Urinary bladder (tissue), 4 donors: ENCODE measurements at places on chromosomes 2 and 18. TPM values are rescaled to one million over a fixed set of nuclear protein-coding genes. Genes with fewer than 3 reads are reported as not detected.

GRCh38 chr2:166784296-166784946 is 103.9 kb upstream of the XIRP2 start:
- DNase-seq, result no peak

Gene IGFBP2
- 162 TPM for polyA plus RNA-seq

GRCh38 chr2:240868286-240869108 is at the start of gene AGXT:
Gene AGXT (plus strand): TSS chr2:240868824. CDS start chr2:240868866, 42 bp downstream.
- no peak for DNase-seq

GRCh38 chr18:66616523-66616983 is 12.7 kb upstream of the CDH19 start:
- no peak for DNase-seq

DNA sequence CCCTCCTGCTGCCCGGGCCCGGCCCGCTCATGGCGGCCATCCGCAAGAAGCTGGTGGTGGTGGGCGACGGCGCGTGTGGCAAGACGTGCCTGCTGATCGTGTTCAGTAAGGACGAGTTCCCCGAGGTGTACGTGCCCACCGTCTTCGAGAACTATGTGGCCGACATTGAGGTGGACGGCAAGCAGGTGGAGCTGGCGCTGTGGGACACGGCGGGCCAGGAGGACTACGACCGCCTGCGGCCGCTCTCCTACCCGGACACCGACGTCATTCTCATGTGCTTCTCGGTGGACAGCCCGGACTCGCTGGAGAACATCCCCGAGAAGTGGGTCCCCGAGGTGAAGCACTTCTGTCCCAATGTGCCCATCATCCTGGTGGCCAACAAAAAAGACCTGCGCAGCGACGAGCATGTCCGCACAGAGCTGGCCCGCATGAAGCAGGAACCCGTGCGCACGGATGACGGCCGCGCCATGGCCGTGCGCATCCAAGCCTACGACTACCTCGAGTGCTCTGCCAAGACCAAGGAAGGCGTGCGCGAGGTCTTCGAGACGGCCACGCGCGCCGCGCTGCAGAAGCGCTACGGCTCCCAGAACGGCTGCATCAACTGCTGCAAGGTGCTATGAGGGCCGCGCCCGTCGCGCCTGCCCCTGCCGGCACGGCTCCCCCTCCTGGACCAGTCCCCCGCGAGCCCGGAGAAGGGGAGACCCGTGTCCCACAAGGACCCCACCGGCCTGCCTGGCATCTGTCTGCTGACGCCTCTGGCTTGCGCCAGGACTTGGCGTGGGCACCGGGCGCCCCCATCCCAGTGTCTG is 767 bp downstream of the RHOB start:
- DNase-seq, result no peak

Gene SKOR2
- polyA plus RNA-seq, result not detected

GRCh38 chr2:207499114-207499513 is 30.6 kb upstream of the CREB1 start:
- no peak for DNase-seq

Gene REG1B
- polyA plus RNA-seq, result 1.7 TPM

DNA sequence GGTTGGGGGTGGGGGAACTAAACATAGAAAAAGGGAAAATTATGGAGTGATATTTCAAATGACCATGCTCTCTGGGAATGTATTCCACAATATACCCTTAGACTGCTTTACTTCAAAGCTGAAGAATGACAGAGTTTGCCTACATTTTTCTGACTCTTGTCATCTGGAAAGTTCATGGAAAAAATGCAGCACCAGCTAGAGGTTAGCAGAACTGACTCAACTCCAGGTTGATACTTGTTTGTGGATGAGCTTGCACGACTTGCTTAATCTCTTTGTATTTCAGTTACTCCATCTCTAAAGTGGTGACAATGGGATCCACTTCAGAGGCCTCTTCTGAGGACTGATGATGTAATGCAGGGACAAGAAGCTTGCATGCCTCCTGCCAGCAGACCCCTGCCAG is 824.0 kb upstream of the ID2 start:
- no peak for DNase-seq

DNA sequence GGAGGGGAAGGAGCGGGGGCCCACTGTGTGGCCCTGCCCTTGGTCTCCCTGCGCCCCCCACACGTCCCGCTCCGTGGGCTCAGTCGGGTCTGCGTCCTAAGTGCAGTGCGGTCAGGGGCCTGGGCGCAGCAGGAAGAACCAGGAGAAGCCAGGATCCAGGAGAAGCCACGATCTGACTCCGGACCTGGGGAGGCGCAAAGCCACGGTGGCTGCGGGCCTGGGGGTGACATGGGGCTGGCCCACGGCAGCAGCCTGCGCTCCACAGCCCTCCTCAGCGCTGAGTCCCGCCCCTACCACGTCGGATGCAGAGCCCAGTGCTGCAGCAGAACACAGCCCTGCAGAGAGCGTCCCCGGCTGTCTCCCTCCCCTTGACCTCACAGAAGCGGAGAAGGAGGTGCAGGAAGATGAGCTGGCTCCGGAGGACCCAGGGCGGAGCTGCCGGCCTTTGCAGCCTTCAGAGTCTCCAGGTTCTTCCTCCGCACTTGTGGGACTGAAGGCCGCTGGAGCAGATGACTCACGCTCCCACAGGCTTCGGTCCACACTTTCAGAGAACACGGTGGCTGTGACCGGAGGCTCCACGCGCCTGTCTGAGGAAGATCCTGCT is 589.2 kb upstream of the SALL3 start:
- DNase-seq, result no peak

Gene LONRF2
- 5.0 TPM for polyA plus RNA-seq

Gene CD28
- polyA plus RNA-seq, result 0.33 TPM

GRCh38 chr2:96541398-96542152 is 5.0 kb downstream of the ARID5A start:
- no peak for DNase-seq

DNA sequence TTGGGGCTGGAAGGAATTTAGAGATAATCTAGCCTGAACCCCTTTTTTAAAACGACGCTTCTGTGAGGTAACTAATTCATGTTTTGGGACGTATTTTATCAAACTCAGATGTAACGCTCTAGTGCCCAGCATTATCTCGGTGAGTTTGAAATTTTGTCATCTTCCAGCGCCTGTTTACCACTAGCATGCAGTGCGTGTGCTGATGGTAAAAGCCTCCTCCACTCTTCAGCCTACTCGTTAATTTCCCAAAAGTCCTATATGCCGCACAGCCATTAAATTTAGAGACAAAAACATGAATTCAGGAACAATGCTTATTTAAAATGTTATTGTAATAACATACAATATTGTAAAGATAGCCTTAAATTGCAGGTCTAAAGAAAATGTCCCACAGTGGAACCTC is 2.8 kb downstream of the ZCCHC2 start:
- DNase-seq, result no peak

DNA sequence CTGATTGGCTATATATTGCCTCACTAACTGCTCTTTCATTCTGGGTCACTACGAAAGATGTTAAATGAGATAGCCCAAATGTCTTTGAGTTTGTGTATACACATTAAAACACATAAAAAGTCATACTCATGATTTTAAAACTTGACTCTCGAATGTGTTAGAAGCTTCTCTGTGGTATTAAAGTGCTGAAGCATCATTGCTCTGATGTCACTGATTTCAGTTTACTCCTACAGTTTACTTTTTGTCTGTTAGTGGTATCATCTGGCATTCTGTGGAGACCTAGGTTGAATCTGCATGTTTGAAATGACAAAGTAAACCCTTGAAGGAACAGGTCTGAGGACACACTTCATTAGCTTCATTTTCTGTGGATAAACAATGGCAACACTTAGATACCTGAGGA is 10.7 kb downstream of the NT5DC4 start:
- no peak for DNase-seq

Gene PLEK
- 4.7 TPM for polyA plus RNA-seq

DNA sequence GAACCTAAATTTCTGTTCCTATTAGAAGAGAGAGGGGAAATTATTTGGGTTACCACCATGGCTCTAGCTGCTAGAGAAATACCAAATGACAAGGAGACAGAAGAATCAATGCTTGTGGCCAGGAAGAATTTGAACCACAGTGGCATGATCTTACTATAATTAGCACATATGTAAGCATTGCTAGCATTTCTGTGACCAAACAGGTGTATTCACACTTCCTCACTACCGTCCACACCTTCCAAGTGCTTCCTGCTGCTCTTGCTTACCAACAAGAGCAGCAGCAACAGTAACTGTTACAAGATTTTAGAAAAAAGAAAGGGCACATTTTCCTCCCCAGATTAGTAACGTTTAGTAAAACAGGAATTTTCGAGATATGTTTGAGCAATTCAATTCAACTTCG is 60.5 kb downstream of the CDH7 start:
- DNase-seq, result no peak

GRCh38 chr2:111667542-111668273 is 216.3 kb downstream of the ANAPC1 start:
- DNase-seq, result no peak

Gene CDH2
- polyA plus RNA-seq, result 1.8 TPM

DNA sequence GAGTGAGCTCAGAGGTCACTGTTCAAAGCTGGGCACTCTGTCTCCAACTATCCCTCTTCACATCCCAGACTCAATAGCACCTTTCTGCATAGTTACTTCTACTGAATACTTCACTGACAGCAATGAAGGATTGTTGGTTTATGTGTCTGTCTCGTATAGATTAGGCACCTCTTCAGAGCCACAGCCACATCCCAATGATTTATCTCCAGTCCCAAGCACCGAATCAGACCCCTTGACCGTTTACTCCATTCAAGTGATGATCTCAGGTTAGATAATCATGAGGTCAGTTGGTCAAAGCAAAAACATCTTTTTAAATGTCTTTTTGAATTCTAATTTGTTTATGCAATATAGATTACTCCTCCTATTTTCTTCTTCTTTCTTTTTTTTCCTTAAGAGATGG is 14.7 kb downstream of the NEDD4L start:
- DNase-seq, result no peak

GRCh38 chr2:54830546-54830945 is 107.1 kb downstream of the EML6 start:
- no peak for DNase-seq

GRCh38 chr2:36964496-36965058 is 1.8 kb downstream of the STRN start:
- DNase-seq, result no peak

DNA sequence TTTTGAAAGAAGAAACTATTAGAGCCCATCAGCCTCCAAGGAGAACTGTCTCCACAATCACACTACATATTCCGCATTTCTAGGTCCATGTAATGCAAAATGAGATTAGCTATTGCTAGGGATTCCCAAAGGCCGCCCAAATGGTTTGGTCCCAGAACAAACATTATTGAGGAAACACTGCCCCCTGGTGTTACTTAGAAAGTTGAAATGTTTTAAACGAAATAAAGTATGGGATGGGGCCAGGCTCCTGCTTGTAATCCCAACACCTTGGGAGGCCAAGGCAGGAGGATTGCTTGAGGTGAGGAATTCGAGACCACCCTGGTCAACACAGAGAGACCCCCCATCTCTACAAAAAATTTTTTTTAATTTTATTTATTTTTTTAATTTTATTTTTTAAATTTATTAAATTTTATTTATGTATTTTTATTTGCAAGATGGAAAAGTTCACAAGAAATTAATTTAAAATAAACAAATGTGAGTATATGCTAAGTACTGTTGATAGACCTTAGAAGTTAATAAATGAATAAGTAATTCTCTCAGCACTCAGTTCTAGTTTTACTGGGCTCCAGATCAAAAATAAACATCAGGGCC is 5.5 kb downstream of the NHEJ1 start:
- peak; percentile 66 for DNase-seq

- DNase-seq, result no peak
Measured at GRCh38 chr2:85611217-85611704, 605 bp downstream of the C2orf68 start.

DNA sequence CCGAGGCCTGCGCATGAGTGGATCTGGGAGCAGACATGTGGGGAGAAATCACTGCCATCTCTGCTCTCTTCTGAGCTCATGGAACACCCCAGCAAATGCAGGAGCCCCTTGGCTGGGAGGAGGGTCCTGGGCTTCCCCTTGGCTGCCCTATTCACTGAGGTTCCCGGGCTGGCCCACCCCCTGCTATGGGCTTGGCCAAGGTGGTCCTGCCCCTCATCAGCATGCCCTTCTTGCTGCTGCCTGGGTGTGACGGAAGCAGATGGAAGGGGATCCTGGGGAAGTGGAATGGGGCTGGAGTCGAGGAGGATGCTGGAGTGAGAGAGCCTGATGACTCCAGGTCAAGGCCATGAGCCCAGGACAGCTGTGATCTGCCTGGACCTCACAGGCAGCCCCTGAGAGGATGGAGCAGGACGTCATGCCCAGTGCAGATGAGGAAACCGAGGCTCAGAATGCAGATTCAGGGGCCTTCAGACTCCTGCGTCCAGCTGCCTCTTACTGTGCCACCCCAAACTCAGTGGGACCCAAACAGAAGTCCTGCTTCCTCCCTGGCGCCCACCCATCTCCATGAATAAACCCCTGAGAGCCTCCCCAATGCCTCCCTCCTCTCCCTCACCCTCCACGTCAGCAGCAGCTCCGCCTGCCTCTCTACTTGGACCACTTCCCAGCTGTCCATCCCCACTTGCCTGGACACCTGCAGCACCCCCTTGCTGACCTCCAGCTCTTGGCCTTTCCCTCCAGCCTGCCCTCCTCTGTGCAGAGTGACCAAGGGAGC is 4.0 kb downstream of the SNED1 start:
- DNase-seq, result no peak

GRCh38 chr2:135885709-135886108 is 9.5 kb upstream of the MCM6 start:
- DNase-seq, result no peak

DNA sequence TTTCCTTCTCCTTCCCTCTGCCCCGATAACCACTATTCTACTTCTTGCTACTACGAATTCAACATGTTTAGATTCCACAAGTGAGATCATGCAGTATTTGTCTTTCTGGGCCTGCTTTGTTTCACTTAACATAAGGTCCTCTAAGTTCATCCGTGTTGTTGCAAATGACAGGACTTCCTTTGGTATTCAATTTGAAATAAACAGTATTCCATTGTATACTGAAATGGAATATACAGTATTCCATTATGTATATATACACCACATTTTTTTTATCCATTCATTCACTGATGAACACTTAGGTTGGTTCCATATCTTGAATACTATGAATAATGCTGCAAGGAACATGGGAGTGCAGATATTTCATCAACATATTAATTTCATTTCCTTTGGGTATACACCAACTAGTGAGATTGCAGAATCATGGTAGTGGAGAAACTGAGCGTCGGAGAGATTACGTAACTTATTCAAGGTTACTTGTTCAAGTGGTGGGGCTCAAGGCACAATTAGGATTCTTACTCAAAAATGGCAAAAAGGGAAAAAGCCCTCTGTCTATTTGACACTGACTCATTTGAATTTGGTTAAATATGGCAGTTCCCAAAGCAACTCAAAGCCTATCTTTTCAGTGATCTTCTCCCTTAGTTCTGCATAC is 85.1 kb downstream of the CHN1 start:
- no peak for DNase-seq

GRCh38 chr2:111930875-111931274 is 32.5 kb downstream of the MERTK start:
- no peak for DNase-seq

- DNase-seq, result no peak
Measured at GRCh38 chr18:35141567-35142274, 99.1 kb upstream of the ZNF397 start.

DNA sequence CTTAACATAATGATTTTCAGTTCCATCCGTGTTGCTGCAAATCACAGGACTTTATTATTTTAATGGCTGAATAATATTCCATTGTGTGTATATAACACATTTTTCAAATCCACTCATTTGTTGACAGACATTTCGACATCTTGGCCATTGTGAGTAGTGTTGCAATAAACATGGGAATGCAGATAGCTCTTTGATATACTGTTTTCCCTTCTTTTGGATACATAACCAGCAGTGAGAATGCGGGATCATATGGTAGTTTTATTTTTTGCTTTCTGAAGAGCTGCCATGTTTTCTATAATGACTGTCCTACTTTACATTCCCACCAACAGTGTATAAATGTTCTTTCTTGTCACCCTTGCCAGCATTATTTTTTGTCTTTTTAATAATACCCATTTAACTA is 420.3 kb upstream of the CHAC2 start:
- DNase-seq, result no peak
